Activated CD8-positive, alpha-beta T cell treated with anti-CD3 and anti-CD28 coated beads for 36 hours (primary cell): ENCODE measurements at places on chromosomes 3 and 15. TPM values are rescaled to one million over a fixed set of nuclear protein-coding genes. Genes with fewer than 3 reads are reported as not detected.

DNA sequence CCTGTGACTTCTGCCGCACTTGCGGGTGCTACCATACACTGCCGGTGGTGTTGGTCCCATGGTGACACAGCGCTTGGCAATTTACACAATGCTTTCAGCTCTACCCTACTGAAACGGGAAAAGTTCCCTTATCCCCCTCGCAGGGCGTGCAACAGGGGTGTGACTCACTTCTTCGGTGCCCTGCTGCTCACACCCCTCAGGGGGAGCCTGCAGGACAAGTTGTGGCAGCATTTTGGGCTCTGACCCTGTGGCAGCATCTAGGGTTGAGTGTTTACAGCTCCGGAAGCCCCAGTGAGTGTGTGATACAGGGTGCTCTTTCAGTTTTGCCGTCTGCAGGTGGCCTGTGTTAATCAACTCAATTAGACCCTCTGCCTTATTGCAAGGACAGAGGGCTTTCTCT lies 324.7 kb upstream of the RGMA start:
- no peak for DNase-seq
- no peaks in the 10 kb centered on the region for H3K36me3 ChIP-seq
- H3K4me1 ChIP-seq = no peaks in the 10 kb centered on the region
- no peak overlapping the region for H3K27ac ChIP-seq

DNA sequence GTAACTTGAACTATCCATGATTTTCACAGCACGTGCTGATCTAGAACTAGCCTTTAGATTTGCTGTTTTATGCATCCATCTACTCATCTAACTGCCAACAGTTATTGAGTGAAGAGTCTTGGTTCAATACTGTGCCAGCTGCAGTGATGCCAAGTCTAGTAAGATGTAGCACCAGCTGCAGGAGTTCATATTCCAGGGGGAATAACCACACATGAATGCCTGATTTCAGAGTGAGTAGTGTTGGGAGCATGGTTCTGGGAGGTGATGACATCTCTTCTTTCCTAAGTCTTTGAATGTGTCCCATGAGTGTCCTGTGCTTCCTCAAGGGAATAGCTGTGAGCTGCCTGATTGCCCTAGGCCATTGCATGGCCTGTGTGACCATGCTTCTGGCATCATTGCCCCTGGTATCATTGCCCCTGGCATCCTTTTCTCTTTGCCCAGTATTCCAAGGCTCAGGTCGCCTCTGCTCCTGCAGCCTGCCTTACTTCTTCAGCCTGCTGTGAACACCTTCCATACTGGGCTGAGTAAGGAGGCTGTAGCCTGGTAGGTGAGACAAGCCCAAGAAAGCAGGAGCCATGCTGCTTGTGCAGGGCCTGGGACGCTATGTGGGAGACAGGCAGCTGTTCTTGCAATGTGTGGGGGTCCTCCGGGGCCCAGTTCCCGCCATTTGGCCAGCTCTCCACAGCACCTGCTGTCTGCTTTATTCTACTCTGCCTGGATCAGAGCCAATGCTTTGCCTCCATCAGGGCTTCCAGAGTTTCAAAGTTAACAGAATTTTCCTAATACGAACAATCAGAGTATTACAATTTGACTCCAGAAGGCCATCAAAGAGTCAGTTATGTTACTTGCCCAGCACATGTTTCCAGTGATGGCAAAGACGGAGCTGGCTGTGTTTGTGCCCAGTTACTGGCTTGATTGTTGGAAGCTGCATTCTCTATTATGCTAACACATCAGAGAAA lies 73.2 kb downstream of the CLSTN2 start:
- H3K36me3 ChIP-seq = no peaks in the 10 kb centered on the region
- H3K4me3 ChIP-seq = no peak overlapping the region
- H3K4me1 ChIP-seq = no peaks in the 10 kb centered on the region

GRCh38 chr3:189038773-189039745 lies 132.7 kb upstream of the TPRG1 start:
- DNase-seq = peak; percentile 21
- H3K27me3 ChIP-seq = no peaks in the 10 kb centered on the region
- peak overlapping the region; percentile 88 for H3K27ac ChIP-seq
- H3K36me3 ChIP-seq = no peaks in the 10 kb centered on the region
- peaks cover 45% of the 10 kb centered on the region for H3K4me1 ChIP-seq

DNA sequence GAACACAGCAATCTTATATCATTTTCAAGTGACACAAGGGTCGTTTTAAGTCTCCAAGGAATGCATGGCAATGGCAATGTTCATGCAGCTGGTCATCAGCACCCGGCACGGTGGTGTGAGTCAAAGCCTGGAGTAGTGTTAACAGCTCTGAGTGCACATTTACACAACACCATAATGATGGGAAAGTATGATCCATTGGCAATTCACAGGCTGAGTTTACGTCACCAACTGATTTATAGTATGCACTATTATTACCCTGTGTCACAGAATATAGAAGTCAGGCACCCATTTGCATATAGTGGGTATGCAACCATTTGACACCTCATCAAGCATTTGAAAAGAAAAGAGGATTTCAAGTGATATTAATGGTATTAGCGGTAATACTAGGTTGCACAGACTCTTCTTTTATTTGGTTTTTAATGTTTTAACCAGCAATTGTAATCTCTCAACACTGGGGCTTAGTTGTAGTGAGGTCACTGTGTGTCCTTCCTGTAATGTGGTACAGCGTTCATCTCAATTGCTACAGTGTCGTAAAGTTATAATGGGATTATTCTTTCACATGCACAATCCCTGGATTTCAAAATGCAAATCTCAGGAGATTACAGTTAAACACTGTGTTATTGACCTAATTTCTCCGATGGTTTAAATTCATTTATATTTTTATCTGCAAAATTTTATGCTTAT lies 113.8 kb downstream of the C3orf38 start:
- no peaks in the 10 kb centered on the region for H3K4me1 ChIP-seq
- H3K4me3 ChIP-seq = no peak overlapping the region
- H3K27me3 ChIP-seq = no peaks in the 10 kb centered on the region
- no peak for DNase-seq
- no peak overlapping the region for H3K27ac ChIP-seq

GRCh38 chr15:67349634-67350033 lies 95.0 kb downstream of the IQCH start:
- H3K36me3 ChIP-seq = peaks cover 4% of the 10 kb centered on the region
- H3K4me3 ChIP-seq = no peak overlapping the region
- peaks cover 8% of the 10 kb centered on the region for H3K27me3 ChIP-seq
- DNase-seq = no peak
- H3K4me1 ChIP-seq = no peaks in the 10 kb centered on the region

GRCh38 chr15:66619152-66619903 lies 53.5 kb upstream of the LCTL start:
- H3K36me3 ChIP-seq = no peaks in the 10 kb centered on the region
- no peak overlapping the region for H3K27ac ChIP-seq
- peaks cover 17% of the 10 kb centered on the region for H3K27me3 ChIP-seq
- DNase-seq = peak; percentile 68
- H3K4me1 ChIP-seq = no peaks in the 10 kb centered on the region

GRCh38 chr15:56074481-56075265 lies 81.3 kb upstream of the NEDD4 start:
- no peak overlapping the region for H3K4me3 ChIP-seq
- no peak for DNase-seq
- H3K4me1 ChIP-seq = no peaks in the 10 kb centered on the region
- no peaks in the 10 kb centered on the region for H3K36me3 ChIP-seq

DNA sequence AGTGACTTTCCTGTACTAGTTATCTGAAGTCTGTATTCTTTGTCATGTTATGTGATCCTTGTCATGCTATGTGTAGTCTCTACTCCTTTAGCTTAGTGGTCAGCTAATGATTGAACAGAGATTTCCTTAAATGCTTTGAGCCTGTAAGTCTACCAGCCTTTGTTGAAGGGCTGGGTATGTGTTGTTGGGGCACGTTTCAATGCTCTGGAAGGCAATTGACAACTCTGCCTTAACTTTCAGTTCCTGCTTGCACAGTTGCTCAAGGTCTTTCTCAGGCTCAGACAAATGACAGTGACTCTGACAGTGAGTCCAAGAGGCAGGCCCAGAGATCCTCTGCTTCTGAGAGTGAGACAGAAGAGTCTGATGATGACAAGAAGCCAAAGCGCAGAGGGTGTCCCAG lies 89.3 kb downstream of the CHD2 start:
- peaks cover 48% of the 10 kb centered on the region for H3K36me3 ChIP-seq
- no peaks in the 10 kb centered on the region for H3K27me3 ChIP-seq
- H3K27ac ChIP-seq = peak overlapping the region; percentile 32
- no peak for DNase-seq
- no peak overlapping the region for H3K4me3 ChIP-seq
- H3K4me1 ChIP-seq = peaks cover 7% of the 10 kb centered on the region

GRCh38 chr3:136068708-136069107 lies 103.2 kb downstream of the PPP2R3A start:
- H3K27me3 ChIP-seq = no peaks in the 10 kb centered on the region
- no peaks in the 10 kb centered on the region for H3K36me3 ChIP-seq
- H3K4me3 ChIP-seq = no peak overlapping the region

DNA sequence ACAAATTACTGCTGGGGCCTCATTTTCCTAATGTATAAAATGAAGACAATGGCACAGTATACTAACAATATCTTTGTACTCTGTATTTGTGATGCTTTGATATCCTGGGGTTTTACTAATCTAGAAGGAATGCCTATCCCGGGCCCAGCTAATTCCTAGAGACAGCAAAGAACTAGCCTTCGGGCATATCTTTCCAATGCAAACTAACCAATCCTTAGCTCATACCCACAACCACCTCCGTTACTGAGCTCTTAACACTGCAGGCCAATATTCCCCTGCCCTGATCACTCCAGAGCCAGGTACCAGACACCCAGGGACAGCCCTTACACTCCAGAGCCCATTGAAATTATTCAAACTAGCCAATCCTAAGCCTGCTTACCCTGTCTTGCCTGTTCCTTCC lies 309.0 kb downstream of the ULK4 start:
- peaks cover 5% of the 10 kb centered on the region for H3K36me3 ChIP-seq
- H3K27me3 ChIP-seq = no peaks in the 10 kb centered on the region
- no peak for DNase-seq
- H3K4me3 ChIP-seq = no peak overlapping the region
- no peaks in the 10 kb centered on the region for H3K4me1 ChIP-seq

DNA sequence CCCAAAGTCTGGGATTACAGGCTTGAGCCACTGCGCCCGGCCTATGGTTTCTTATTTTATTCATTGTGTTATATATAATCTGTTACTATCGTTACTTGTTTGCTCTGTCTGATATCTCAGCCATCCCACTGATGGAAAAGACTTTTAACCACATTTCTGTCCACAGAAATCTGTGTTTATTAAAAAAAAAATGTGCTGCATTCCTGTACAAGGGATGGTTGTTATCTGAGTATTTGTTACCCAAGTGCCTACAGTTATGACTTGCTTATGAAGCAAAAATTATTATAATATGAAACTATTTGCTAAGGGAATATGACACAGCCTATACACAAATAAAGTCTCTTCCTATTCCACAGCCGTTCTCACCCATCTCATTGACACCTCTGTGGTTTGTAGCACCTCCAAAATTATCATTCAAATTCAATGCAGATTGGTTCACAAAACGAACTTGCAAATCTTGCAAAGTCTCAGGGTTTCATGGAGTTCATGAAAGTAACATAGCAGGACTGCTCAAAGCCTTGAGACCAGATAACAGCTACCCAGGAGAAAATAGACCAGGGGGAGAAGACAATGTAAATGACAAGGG lies 47.4 kb upstream of the UBE2E1 start:
- peaks cover 4% of the 10 kb centered on the region for H3K27me3 ChIP-seq
- no peak for DNase-seq
- H3K4me1 ChIP-seq = peaks cover 26% of the 10 kb centered on the region
- H3K4me3 ChIP-seq = no peak overlapping the region

- no peak overlapping the region for H3K4me3 ChIP-seq
- peak; percentile 39 for DNase-seq
- peaks cover 16% of the 10 kb centered on the region for H3K27me3 ChIP-seq
- no peak overlapping the region for H3K27ac ChIP-seq
- H3K36me3 ChIP-seq = no peaks in the 10 kb centered on the region
- peaks cover 8% of the 10 kb centered on the region for H3K4me1 ChIP-seq
Observed at GRCh38 chr3:179464323-179465092, 13.2 kb upstream of the GNB4 start.

- H3K27me3 ChIP-seq = no peaks in the 10 kb centered on the region
- peaks cover 56% of the 10 kb centered on the region for H3K4me1 ChIP-seq
- peak overlapping the region; percentile 81 for H3K27ac ChIP-seq
- peaks cover 37% of the 10 kb centered on the region for H3K36me3 ChIP-seq
- peak; percentile 27 for DNase-seq
Observed at GRCh38 chr15:60526127-60526616, 47.2 kb upstream of the ICE2 start.

GRCh38 chr3:101383656-101384055 lies 63.3 kb upstream of the IMPG2 start:
- H3K36me3 ChIP-seq = peaks cover 7% of the 10 kb centered on the region
- H3K4me3 ChIP-seq = no peak overlapping the region
- no peaks in the 10 kb centered on the region for H3K27me3 ChIP-seq
- H3K4me1 ChIP-seq = peaks cover 43% of the 10 kb centered on the region

DNA sequence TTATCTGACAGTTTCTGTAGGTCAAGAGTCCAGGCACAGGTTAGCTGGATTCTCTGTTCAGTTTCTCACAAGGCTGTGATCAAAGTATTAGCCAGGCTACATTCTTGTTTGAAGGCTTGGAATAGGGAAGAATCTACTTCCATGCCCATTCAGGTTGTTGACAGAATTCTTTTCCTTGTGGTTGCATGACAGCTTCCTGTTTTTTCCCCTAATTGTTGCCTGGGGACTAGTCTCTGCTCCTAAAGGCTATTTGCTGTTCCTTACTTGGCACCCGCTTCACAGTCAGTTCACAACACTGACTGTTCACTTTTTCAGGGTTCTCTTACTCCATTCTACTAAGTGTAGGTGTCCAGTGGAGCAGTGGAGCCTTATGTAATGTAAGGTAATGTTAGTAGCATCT lies 115.4 kb upstream of the GBE1 start:
- H3K27me3 ChIP-seq = peaks cover 2% of the 10 kb centered on the region
- no peak overlapping the region for H3K27ac ChIP-seq

DNA sequence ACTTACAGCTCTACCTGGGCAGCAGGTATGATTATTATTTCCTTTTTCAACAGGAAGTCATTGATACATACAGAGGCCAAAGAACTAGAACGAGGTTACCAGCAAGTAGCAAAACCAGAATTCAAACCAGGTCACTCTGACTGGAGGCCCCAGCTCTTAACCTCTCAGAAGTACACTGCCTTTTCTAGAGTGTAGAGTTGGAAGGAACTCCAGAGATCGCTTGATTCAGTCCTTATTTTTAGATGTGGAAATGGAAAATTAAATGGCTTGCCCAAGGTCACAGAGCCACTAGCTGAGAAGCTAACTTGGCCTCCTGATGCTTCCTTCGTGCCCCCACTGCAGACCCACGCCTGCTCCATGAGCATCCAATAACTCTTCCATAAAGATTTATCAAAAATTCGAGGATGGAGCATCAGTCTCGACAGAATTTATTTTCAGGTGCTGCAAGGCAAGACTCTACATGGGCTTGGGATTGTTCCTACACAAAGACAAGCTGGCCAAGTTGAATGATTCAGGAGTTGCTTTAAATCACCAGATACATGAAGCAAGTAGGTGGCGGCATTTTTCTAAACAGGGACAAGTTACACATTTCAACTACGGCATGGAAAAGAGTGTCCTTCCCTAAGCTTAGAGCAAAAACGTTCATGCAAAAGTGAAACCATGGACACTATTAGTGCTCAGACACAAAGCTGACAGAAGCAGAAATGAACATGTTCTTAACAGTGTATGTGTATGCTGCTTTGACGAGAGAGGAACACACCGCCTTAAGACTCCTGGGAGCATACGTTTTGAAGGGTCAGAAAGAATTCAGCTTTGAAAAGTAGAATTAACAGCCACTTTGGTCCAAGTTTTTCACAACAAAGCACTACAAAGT lies 235.7 kb downstream of the THRB start:
- DNase-seq = no peak
- H3K36me3 ChIP-seq = no peaks in the 10 kb centered on the region
- no peak overlapping the region for H3K4me3 ChIP-seq
- H3K4me1 ChIP-seq = no peaks in the 10 kb centered on the region

CAMP gene
- not detected for total RNA-seq

CFAP100 gene
- total RNA-seq = not detected

MOBP gene
- total RNA-seq = not detected

NR2E3 gene
- not detected for total RNA-seq

SCG5 gene
- total RNA-seq = 1.6 TPM

LYZL4 gene
- total RNA-seq = not detected

TTLL13 gene
- total RNA-seq = 1.1 TPM
